ENCODE measurements at places on chromosomes 12 and 14.

DNA sequence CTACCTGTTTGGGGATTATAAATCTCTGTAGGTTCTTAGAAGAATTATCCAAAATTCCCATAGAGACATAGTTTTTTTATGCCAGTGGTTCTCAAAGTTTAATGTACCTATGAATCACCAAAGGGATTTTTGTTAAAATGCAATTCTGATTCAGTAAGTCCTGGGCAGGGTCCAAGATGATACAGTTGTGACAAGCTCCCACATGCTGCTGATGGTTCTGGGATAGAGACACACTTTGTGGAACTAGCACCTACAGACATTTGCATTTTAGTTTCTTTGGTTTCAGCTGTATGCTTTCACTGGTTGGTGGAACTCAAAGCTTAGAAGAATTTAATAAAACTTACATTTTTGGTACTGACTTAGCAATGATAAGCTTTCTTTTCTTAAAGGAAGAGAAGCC lies 80.4 kb downstream of the PTCSC3 start:
- DNase-seq = peak; percentile 28

DNA sequence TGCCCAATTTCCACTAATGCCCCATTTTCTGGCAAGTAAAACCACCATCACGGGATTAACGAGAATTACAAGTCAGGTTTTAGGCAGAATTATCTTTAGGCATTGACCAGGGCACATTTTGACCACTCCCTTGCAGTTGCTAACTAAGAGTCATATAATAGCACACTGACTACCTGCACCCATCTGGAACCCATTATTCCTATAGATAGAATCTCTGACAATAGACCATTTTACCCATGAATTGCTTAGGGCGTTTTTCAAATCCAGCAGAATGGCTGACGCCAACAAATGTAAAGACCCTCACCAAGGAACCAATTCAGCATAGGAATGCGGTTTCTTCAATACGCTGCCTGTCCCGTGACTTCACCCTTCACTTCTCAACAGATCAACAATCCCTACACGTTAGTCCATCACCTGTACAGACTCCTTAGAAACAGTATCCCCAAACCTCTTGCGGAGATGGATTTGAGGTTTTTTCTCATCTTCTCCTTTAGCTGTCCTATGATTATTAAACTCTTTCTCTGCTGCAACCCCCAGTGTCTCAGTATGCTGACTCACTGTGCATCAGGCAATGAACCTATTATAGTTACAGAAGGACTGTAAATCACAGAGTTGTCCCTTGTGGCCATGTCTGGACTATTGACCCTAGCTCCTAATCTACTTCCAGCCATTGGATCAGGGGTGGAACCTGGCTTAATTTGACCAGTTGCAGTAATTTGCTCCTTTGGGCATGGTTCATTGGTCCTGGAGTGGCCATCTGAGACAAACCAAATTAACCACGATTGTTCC lies 177.3 kb upstream of the PLXNC1 start:
- no peak for DNase-seq

DNA sequence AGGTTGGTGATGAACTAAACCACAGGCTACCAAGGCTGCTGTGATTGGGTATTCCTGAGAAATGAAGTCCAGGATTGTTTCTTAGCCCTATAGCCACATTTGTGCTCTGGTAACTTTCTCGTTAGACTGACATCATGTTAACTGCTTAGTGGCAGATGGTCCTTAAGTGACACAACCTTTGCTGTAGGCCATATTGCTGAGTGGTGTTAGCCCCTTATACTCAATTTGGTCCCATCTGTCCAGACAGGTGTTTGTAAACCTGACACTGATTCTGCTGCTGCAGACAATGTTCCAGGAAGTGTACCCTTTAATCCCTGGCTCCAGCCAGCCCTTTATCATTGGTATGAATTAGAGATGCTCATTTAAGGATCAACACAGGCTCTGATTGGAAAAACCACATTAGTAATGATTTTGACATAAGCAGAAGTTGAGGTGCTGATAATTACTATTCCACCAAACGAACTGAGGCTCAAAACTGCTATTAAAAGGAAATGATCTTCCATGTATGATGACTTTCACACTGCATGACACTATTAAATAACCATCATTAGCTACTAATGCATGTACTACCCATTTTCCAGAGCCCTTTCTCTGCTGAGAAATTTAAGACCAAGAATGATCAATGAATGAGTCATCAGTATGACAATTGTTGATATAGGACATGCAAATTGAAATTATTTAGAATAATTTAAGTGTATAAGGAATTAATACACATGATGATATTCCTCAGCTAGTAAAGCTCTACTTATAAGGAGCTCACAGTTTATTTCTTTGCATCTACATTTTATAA lies 3.6 kb upstream of the SSTR1 start:
- no peak for DNase-seq

DNA sequence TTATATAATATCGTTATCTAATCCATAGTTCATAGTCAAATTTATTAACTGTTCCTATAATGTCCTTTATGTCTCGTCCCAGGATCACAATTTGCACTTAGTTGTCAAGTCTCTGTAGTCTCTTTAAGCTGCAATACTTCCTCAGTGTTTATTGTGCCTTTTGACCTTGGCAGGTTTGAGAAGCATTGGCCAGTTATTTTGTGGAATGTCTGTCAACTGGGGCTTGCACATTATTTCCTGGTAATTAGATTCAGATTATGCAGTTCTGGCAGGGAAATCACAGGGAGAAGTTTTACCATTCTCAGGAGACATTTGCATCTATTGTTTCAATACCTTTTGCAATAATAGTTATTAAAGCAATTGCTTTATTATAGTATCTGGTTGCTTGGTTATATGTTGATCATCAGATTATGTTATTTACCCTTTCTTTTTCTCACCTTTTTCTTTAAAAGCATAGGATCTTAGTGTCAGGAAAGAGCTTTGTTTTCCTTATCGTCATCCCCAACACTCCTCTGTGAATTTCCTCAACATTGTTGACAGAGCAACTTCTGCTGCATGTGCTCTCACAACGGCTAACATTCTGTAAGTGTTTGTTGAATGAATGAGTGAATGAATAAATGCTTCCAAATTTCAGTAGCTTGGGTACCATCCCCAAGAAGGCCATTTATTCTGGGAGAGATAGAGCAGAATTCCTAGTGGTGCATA lies 3.7 kb upstream of the ART4 start:
- peak; percentile 48 for DNase-seq
